ENCODE measurements at places on chromosomes 12 and 14.
A peak's percentile ranks its signal among the peaks of the same experiment; 100 is the strongest.

- DNase-seq = peak; percentile 79
Measured at GRCh38 chr12:89708565-89709156, at the start of gene ATP2B1. TSS of gene ATP2B1 (minus strand) at chr12:89708838. CDS start at chr12:89655886, 52,952 bp downstream.

- DNase-seq = no peak
Measured at GRCh38 chr12:104708891-104709290, 249.2 kb downstream of the SLC41A2 start.

GRCh38 chr14:32073537-32074189 is 3.4 kb upstream of the ARHGAP5 start:
- DNase-seq = peak; percentile 70

- no peak for DNase-seq
Measured at GRCh38 chr12:104376650-104377513, 73.3 kb downstream of the EID3 start.

GRCh38 chr14:103543721-103544387 is 14.9 kb downstream of the TRMT61A start:
- no peak for DNase-seq

DNA sequence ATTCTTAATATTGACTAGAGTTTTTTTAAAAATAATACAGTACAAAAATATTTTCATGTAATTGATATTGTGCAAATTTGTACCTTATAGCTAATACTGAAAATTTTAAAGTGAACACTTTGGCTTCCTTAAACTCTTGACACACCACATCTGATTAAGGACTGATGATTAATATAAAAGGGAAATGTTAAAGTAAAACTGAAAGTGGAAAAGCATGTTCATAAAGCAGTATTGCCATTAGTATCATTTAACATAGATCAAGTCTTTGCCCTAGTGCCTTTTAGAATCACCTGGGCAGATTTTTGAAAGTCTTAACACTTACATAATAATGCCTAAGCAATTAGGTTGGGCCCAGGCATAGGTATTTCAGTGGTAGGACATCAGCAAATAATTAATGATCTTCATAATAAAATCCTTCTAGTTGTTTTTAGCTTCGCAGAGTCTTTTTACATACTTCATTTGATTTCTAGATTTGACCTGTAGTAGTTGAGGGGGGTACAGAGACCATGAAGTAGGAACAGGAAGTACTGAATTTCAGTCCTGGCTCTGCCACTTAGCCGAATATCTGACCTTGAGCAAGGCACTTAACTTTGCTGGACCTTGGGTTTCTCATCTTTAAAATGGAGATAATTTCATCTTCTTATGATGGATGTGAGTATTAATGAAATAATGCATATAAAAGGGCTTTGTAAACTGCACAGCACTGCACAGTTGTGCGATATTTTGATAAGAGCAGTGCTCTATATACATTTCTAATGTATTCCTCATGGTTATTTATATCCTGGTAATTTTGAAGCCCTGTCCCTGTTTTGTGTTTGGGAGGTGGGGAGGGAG is 43.7 kb downstream of the MARK3 start:
- no peak for DNase-seq

All from stimulated activated CD4-positive, alpha-beta T cell treated with anti-CD3 and anti-CD28 coated beads, Interleukin-4, amount 100 ng/mL, for 24 hours (primary cell).